ENCODE measurements at places on chromosomes 11 and 22.
A peak's percentile ranks its signal among the peaks of the same experiment; 100 is the strongest.

GRCh38 chr11:17906436-17906835 lies 106.4 kb downstream of the SERGEF start:
- peak; percentile 4 for DNase-seq

DNA sequence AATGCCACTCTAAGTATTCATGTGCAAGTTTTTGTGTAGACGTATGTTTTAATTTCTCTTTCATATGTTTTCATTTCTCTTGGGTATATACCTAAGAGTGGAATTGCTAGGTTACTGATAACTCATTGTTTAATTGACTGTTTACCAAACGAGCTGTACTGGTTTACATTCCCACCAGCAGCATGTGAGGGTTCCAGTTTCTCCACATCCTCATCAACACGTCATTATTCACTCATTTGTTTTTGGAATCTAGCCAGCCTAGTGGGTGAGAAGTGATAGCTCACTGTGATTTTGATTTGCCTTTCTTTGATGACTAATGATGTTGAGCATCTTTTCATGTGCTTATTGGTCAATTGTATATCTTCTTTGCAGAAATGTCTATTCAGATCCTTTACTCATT lies 4.0 kb downstream of the ANKRD13D start:
- DNase-seq, result no peak

DNA sequence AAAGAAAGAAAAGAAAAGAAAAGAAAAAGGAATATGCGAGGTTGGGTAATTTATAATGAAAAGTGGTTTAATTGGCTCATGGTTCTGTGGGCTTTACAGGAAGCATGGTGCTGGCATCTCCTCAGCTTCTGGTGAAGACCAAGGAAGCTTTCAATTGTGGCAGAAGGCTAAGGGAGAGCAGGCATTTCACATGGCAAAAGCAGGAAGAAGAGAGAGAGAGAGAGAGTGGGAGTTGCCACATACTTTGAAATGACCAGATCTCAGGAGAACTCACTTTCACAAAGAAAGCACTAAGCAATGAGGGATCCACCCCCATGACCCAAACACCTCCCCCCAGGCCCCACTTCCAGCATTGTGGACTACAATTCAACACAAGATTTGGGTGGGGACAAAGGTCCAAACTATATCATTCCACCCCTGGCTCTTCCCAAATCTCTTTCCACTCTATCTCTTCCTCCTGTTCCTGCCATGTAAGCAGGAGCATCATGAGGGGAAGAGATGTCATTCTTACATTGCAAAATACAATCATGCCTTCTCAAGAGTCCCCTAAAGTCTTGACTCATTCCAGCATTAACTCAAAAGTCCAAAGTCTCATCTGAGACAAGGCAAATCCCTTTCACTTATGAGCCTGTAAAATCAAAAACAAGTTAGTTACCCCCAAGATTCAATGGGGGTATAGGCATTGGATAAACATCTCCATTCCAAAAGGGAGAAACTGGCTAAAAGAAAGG lies 38.9 kb downstream of the LINC01488 start:
- no peak for DNase-seq

DNA sequence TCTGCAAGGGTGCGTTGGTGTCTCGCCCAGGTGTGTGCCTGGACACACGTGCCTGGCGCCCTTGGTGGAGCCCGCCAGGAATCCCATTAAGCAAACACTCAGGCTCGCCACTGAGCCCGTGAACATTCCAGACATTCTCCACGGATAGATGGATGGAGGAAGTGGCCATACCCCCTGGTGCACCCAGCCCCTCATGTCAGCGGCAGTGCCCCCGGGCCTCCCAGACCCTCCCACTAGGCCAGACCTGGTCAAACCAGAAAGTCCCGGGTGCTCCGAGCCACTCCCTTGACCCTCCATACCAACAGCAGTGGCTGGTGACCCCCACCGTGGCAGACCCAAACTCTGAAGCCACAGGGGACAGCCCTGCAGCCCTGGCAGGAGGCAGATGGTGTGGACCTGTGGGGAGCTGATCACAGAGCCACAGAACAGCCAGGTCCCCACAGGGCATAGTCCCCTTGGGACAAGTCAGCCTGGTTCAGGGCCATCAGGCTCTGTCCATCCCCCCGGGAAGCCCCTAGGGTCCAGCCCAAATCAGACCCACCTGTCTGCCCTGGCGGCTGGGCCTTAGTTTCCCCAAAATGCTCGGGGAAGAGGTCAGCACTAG lies 1.9 kb downstream of the EPS8L2 start:
- DNase-seq, result no peak

GRCh38 chr11:113016905-113017304 lies 55.7 kb downstream of the NCAM1 start:
- DNase-seq, result no peak

DNA sequence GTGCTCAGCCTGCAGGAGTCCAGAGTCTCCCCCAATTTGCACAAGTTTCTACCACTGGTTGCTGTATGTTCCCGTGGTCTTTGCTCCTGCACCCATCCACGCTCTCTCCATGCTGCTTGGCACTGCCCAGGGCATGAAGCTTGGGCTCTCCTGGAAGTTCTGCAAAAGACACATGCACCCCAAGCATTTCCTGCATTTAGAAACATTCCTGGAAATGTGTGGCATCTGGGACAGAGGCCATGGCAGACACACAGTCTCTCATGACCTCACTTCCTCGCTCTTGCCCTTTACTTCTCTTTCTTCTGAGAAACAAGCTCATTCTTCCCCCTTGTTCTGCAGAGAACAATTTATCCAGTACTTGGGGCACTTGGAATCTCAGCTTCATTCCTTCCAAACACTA lies 489.5 kb downstream of the BUD13 start:
- no peak for DNase-seq

- no peak for DNase-seq
Observed at GRCh38 chr11:514606-515005, 7.6 kb upstream of the RNH1 start.

All from NCI-H2029 (cell line).